ENCODE measurements at places on chromosomes 3 and 15. TPM values are rescaled to one million over a fixed set of nuclear protein-coding genes. Genes with fewer than 3 reads are reported as not detected.

The SLC28A1 gene
- 0.24 TPM for total RNA-seq

The PPARG gene
- 15.4 TPM for total RNA-seq

The ST8SIA2 gene
- not detected for total RNA-seq

The SLC35G2 gene
- total RNA-seq = 6.9 TPM

The ATP10A gene
- total RNA-seq = 18.7 TPM

The OR5K1 gene
- total RNA-seq = not detected

The TGM4 gene
- total RNA-seq = not detected

The HERC2 gene
- 58.6 TPM for total RNA-seq

The ITIH1 gene
- total RNA-seq = 2.6 TPM

The SLC12A8 gene
- 0.69 TPM for total RNA-seq

The CHRM5 gene
- total RNA-seq = not detected

The CP gene
- 13.7 TPM for total RNA-seq

The TJP1 gene
- total RNA-seq = 101 TPM

The CFAP91 gene
- total RNA-seq = 2.4 TPM

The SPTSSB gene
- total RNA-seq = not detected

The ADPRH gene
- 17.9 TPM for total RNA-seq

The MTFMT gene
- 14.9 TPM for total RNA-seq

The SERP1 gene
- 72.8 TPM for total RNA-seq

The CPN2 gene
- total RNA-seq = not detected

The EPHA3 gene
- total RNA-seq = 28.6 TPM

The SAMMSON gene
- 0.28 TPM for total RNA-seq

The KAT2B gene
- total RNA-seq = 31.7 TPM

The C2CD4B gene
- 1.1 TPM for total RNA-seq

The GHRL gene
- 1.2 TPM for total RNA-seq

The MELTF gene
- total RNA-seq = 19.9 TPM

The A4GNT gene
- total RNA-seq = not detected

The PLA2G4B gene
- total RNA-seq = 1.5 TPM

The SLC7A14 gene
- total RNA-seq = 0.05 TPM

The SHC4 gene
- total RNA-seq = 9.7 TPM

The ATP13A5 gene
- not detected for total RNA-seq

The KIAA1143 gene
- total RNA-seq = 26.9 TPM

The GOLGA6D gene
- not detected for total RNA-seq

Data from posterior vena cava (tissue), 2 donors.